ENCODE measurements at places on chromosomes 3 and 15. TPM values are rescaled to one million over a fixed set of nuclear protein-coding genes. Genes with fewer than 3 reads are reported as not detected.

The MAGI1 gene
- 88.1 TPM for total RNA-seq

The TMOD3 gene
- total RNA-seq = 65.8 TPM

The EIF4E3 gene
- total RNA-seq = 11.4 TPM

The ANKRD63 gene
- total RNA-seq = not detected

The ARL14 gene
- not detected for total RNA-seq

The LRRIQ4 gene
- 0.09 TPM for total RNA-seq

The C3orf20 gene
- total RNA-seq = 0.12 TPM

DNA sequence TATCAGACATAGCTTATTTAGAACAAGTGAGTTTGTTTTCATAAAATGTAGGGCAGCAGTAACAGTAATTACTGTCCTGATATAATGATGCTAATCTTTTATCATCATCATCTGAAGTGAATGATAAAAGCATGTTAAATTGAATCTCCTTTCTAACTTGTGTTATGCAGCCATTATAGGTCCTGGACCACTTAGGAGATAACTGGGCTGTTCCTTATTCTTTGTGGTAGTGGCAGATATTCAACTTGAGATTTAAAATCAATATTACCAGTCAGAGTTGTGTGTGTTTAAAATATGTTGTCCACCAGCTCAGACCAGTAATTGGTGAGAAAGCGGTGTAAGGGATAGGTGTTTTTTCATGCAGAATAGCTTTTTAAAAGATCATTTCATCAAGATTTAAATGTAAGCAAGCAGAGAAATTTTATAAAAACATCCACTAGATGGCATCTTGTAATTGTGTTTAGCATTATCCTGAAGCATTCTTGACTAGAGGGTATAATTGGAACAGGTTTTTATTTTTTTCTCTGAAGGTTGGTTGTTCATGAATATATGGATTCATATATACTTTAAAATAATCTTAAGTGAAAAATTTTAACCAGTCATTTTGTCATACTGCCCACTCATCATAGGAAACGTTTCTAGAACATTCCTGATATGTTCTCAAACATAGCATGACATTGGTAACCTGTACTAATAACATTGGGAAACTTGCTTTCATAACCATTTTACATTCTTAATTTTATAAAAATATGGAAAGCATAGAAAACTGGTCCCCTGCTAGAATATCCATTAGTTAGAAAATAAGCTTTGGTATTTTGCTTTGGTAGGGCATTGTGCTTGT, 153.9 kb downstream of the BBX start:
- peak; percentile 63 for DNase-seq
- no peaks in the 10 kb centered on the region for H3K27me3 ChIP-seq
- H3K4me1 ChIP-seq = peaks cover 7% of the 10 kb centered on the region
- no peak overlapping the region for H3K4me3 ChIP-seq

DNA sequence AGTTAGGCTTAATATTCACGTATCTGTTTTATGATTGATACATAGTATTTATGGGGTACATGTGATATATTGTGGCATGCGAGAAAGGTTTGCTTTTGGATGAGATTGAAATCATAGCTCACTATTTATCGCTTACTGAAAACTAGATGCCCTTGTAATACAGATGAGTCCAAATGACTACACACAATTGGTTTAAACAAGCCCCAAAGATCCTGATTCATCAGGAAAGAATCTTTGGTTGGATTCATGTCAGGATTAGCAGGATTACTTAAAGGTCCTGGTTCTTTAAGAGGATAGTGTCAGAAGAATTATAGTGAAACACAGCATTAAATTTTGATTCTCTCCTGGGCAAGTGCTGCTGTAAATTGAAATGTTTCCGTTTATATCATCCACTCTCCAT, 18.6 kb upstream of the AADAC start:
- no peak overlapping the region for H3K27ac ChIP-seq
- no peak overlapping the region for H3K4me3 ChIP-seq
- no peak for DNase-seq
- H3K27me3 ChIP-seq = no peaks in the 10 kb centered on the region
- H3K36me3 ChIP-seq = no peaks in the 10 kb centered on the region
- no peaks in the 10 kb centered on the region for H3K4me1 ChIP-seq

DNA sequence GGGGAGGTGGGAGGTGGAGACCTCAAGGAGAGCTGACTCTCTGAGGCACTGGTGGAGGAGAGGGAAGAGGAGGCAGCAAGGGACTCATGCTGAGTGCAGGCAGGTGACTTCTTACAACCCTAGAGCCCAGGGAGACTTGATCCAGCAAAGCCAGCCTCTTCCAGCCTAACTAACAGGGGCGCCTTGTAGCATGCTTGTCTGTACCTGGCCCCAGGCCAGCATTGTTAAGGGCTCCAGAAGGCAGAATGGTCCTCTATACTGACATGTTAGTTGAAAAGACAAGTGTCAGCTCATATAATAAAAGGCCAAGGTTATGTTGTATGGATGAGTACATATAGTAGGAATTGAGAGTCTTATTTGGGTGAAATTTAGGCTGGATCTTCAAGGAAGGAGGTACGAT, 65.4 kb downstream of the CHDH start:
- H3K36me3 ChIP-seq = peaks cover 54% of the 10 kb centered on the region
- H3K27ac ChIP-seq = no peak overlapping the region
- no peak overlapping the region for H3K4me3 ChIP-seq
- no peak for DNase-seq

DNA sequence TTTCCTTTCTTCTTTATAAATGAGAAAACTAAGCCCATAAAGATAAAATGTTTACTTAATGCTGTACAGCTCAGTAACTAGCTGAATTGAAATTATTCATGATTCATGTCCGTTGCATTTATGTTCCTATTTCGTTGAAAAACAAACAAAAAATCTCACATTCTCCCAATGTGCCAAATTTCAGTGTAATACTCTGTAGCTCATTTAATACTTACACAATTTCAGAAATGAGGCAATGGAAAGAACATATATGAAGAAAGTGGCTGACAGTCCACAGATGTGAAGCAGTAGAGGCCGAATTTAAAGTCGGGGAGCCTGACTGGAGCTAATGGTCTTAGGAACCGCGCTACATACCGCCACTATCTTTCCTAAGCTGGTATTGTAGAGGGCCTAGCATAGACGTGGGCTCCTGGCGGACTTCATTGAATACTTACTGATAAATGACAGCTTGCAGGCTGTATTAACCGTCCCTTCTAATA, 651 bp downstream of the PLSCR2 start:
- H3K4me1 ChIP-seq = peaks cover 25% of the 10 kb centered on the region
- H3K4me3 ChIP-seq = no peak overlapping the region

GRCh38 chr3:66220066-66220465, 735 bp upstream of the SLC25A26 start:
- peak; percentile 7 for DNase-seq
- H3K4me1 ChIP-seq = no peaks in the 10 kb centered on the region
- H3K36me3 ChIP-seq = no peaks in the 10 kb centered on the region
- no peak overlapping the region for H3K4me3 ChIP-seq

GRCh38 chr15:66865622-66866611, 163.9 kb downstream of the SMAD6 start:
- no peaks in the 10 kb centered on the region for H3K4me1 ChIP-seq
- no peaks in the 10 kb centered on the region for H3K36me3 ChIP-seq
- H3K27ac ChIP-seq = no peak overlapping the region
- no peak overlapping the region for H3K4me3 ChIP-seq
- H3K27me3 ChIP-seq = no peaks in the 10 kb centered on the region

DNA sequence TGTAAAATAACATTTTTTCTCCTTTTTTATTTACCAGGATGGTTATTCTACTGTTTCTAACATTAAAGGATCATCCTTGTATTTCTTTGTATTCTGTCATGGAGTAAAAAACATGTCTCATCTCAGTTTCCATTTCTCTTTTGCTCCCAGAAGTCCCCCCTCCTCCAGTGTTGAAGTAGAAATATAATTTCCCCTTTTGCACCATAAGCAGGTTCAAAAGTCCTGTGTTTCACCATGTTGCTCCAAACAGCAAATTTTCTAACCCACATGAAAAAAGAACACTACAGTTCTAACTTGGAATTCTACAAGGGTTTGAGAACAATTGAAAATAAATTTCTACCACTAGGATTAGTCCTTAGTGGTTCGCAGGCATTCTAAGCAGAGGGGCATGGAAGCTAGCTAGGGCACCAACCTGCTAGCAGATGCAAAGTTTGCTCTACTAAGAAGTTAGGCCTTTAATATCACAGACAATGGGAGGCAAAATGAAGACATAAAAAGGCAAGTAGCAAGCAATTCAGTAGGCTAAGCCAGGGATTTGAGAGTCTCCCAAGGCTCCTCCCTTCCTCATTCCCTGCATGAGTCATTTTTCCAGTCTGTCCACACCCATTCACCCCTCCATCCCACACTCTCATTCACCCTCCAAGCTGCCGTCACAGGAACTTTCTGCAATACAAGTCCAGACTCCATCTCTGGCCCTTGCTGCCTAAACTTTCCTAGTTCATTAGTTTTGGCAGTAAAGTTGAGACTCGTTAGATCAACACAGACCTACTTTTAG, 2.3 kb upstream of the MBNL1 start:
- H3K4me1 ChIP-seq = peaks cover 10% of the 10 kb centered on the region
- H3K27me3 ChIP-seq = no peaks in the 10 kb centered on the region
- peak; percentile 35 for DNase-seq
- H3K27ac ChIP-seq = peak overlapping the region; percentile 84

- H3K4me1 ChIP-seq = peaks cover 6% of the 10 kb centered on the region
- no peaks in the 10 kb centered on the region for H3K36me3 ChIP-seq
- DNase-seq = no peak
- H3K27ac ChIP-seq = no peak overlapping the region
- no peak overlapping the region for H3K4me3 ChIP-seq
- no peaks in the 10 kb centered on the region for H3K27me3 ChIP-seq
Measured at GRCh38 chr3:8442993-8443650, 58.5 kb upstream of the LMCD1 start.

GRCh38 chr3:184873141-184873540, 61.2 kb downstream of the VPS8 start:
- H3K4me3 ChIP-seq = no peak overlapping the region
- H3K4me1 ChIP-seq = no peaks in the 10 kb centered on the region
- peaks cover 6% of the 10 kb centered on the region for H3K36me3 ChIP-seq
- no peaks in the 10 kb centered on the region for H3K27me3 ChIP-seq
- H3K27ac ChIP-seq = no peak overlapping the region

- peaks cover 12% of the 10 kb centered on the region for H3K4me1 ChIP-seq
- H3K27ac ChIP-seq = no peak within 1 kb of the TSS
- H3K36me3 ChIP-seq = no peaks in the 10 kb centered on the region
Measured at GRCh38 chr3:39809181-39809994, at the start of gene MYRIP. TSS of gene MYRIP (plus strand) at chr3:39809609. CDS start at chr3:39900817, 91,208 bp downstream.

DNA sequence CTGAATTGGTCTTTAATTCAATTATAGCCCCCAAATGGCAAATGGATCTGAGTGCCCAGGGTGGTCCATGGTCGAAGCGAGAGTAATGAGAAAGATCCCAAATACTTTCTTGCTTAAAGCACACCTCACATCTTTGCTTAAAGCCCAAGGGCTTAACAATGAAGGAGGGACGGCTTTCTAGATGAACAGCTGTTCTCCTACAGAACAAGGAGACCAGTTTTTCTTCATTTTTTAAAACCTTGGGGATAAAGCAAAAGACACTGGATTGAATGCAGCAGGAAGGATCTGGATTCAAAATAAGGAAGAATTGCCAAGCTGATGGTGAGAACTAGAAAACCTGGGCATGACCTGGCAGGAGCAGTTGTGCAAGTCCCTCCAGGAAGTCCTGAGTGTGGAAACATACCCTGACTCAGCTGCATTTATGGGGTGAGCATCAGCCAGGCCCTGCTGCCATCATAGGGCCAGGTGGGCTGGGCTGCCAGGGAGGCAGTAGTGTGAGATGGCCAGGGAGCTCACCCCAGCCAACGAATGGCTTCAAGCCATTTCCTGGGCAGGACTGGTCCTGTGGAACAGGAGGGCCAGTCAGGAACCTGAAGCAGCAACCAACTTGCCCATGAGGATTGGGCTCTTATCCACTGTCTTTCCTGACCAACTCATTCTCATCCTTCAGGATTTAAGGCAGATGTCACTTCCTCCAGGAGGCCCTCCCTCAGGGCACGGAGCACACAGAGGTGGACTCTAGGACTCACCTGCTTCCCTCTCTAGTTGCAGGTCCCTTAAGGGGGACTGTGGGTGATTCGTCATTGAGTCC, 18.4 kb upstream of the RHCG start:
- no peaks in the 10 kb centered on the region for H3K4me1 ChIP-seq
- peaks cover 2% of the 10 kb centered on the region for H3K27me3 ChIP-seq
- no peak for DNase-seq
- H3K4me3 ChIP-seq = no peak overlapping the region

- no peaks in the 10 kb centered on the region for H3K36me3 ChIP-seq
- H3K4me1 ChIP-seq = no peaks in the 10 kb centered on the region
- no peak overlapping the region for H3K4me3 ChIP-seq
- H3K27ac ChIP-seq = no peak overlapping the region
- no peak for DNase-seq
- H3K27me3 ChIP-seq = no peaks in the 10 kb centered on the region
Measured at GRCh38 chr15:70643783-70644125, 119.6 kb downstream of the UACA start.

GRCh38 chr3:52874864-52875587, 22.3 kb downstream of the STIMATE start:
- no peak overlapping the region for H3K27ac ChIP-seq
- H3K27me3 ChIP-seq = no peaks in the 10 kb centered on the region
- H3K4me3 ChIP-seq = no peak overlapping the region
- no peak for DNase-seq
- peaks cover 2% of the 10 kb centered on the region for H3K4me1 ChIP-seq

DNA sequence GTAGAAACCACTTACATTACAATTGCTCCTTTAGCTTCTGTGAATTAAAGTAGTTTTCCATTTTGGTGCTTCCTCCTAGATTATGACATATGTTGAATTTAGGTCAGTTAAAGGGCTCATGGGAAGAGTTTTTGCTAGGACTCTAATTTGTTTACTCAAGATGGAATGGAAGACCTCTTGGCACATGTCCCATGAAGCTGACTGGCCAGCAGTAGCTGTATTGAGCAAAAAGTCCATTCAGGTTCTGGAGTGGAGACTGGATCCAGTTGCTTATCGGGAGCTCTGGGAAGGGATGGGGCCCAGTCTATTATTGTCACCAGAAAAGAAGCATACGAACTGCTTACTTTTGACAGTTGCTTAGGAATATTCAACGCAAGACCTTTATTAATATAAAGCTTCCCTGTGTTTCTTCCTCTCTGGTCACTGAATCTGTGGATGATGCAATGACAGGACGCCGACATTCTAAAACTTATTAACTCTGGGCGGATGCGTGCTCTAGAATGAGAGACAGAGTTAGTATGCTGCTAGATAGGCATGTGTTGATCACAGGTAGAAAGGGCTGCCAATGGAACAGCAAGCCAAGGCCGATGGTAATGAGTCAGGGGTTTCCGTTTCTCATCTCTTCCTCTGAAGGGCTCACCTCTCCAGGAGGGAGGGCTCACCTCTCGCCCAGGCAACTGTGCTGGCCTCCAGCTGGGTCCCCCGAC, 155.8 kb downstream of the NR1D2 start:
- H3K27me3 ChIP-seq = no peaks in the 10 kb centered on the region
- H3K4me3 ChIP-seq = no peak overlapping the region
- no peaks in the 10 kb centered on the region for H3K36me3 ChIP-seq
- no peak overlapping the region for H3K27ac ChIP-seq
- H3K4me1 ChIP-seq = peaks cover 27% of the 10 kb centered on the region

Data from lung (tissue), 17 donors.